ENCODE measurements at places on chromosomes 12 and 14.

- no peak for DNase-seq
Observed at GRCh38 chr14:36996857-36997590, 175.4 kb downstream of the SLC25A21 start.

- DNase-seq, result no peak
Observed at GRCh38 chr14:54706769-54707168, 139.8 kb downstream of the SAMD4A start.

DNA sequence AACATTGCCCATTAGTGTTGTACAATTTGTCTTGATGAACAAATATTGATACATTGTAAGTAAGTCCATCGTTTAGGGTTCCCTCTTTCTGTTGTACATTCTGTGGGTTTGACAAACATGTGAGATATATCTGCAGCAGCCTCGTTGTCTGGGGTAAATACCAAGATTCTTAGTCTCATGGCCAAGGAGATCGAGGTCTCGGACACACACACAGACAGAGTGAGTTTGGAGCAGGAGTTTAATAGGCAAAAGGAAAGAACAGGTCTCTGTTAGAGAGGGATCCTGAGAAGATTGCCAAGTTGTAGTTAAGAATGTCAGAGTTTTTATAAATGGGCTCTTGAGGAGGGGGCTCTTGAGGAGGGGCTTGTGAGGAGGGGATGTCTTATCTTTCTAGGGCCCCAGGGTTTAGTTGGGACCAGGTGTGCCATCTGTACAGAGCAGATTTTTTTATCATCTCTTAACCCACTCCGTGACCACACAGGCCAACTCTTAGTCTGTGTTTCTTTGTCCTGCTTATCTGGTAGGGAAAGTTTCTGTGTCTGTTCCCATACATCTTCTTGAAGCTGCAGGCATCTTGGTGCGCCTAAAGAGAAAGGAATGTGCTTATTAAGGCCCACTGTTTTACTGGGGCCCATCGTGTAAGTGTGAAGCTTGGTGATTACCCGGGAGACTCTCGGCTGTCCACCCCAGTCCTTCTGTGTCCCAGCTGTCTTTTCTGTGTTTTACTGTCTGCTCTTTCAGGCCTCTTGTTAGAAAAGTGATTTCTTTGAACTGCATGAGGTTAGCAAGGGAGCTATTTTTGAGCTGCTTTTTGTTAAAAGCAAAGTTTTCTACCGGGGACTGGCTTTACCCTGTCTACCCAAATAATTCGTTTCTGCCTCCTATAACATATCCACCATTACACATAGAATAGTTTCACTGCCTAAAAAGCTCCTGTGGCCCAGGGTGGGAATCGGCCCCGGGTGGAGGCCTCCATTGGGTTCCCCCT is 22.4 kb upstream of the CLEC2D start:
- no peak for DNase-seq

- DNase-seq, result no peak
Observed at GRCh38 chr12:56157201-56158028, 744 bp upstream of the MYL6 start.

Data from activated naive CD4-positive, alpha-beta T cell (primary cell).